ENCODE measurements at places on chromosomes 16 and 17.

DNA sequence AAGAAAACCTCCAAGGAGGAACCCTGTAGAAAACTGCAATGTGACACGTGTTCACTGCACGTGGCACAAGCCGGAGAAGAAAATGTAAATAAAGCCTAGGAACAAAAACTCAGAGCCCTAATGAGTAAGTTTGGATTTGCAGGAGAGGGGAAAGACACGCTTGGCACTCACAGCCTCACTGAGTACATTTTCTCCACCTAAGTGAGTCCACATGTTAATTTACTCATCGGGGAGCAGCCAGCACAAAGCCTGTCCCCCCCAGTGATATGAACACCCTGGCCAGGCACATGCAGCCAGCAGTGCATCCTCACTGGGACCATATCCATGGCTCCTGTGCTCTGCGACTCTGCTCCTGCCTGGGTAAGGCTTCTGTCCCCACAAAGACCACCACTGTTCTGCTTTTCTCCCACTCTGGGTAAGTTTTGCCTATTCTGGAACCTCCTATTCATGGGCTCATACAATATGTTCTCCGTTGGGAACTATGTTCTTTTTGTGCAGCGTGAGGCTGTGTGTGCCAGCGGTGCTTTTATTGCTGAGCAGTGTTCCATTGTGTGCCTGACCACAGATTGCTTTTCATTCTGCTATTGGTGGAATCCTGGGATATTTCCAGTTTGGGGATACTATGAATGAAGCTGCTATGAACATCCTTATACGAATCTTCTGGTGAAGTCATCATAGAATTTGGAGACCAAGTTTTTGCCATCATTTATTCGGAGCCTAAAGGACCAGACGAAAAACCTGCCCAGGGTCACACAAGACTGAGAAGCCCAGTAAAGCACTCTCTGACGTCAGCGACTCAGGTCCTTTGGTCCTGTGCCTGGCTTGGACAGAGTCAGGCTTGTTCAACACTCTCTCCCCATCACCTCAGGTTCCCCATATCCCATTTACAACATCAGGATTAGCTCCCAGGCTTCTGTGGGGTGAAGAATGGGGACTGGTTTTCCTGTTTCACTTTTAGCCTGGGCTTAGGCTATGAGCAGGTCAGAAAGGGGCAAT is 53.3 kb downstream of the RNF112 start:
- no peak for DNase-seq

DNA sequence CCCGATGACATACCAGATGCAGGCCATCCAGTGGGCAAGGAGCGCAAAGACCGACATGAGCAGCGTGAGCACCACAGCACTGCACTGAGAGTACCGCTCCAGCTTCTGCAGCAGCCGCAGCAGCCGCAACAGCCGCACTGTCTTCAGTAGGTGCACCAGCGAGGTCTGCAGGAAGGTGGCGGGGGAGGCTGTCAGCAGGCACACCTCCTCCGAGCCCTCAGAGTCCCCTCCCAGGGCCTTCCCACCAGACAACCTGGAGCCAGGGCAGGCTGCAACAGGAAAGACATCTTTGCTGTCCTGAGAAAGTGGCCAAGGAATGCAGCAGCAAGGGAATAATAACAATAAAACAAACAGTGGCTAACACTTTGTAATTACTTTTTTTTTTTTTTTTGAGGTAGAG is 9.1 kb downstream of the KCNH4 start:
- no peak for DNase-seq

DNA sequence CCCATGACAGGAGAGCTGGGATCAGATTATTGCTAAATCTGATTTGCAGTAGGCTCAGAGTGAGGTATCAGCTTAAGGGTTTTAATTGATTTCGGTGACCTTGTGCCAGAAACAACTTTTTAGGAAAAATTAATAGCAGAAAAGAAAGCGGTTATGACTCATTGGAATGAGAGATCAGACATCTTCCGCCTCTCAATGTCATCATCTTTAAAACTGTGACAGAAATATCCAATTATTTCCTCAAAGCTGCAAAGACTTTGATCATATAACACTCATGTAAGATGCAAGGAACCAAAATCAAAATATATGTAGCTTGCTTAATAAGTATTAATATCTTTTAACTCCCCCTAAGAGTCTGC is 190.1 kb upstream of the FOXF1 start:
- DNase-seq = no peak

GRCh38 chr16:21179126-21179982 is 20.9 kb downstream of the LDAF1 start:
- no peak for DNase-seq

DNA sequence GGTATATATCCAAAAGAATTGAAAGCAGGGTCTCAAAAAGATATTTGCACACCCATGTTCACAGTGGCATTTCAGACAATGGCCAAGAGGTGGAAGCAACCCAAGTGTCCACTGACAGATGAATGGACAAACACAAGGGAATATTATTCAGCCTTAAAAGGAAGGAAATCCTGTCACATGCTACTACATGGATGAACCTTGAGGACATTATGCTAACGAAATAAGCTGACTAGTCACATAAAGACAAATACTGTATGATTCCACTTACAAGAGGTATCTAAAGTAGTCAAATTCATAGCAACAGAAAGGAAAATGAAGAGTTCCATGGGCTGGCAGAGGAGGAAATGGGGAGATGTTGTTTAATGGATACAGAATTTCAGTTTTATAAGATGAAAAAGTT is 41.4 kb downstream of the TEX2 start:
- DNase-seq = no peak

- no peak for DNase-seq
Measured at GRCh38 chr17:70030371-70030770, 44.7 kb upstream of the KCNJ16 start.

GRCh38 chr16:27310576-27311447 is 3.0 kb upstream of the IL4R start:
- no peak for DNase-seq

- DNase-seq = no peak
Measured at GRCh38 chr17:14302091-14302430, 1.2 kb downstream of the HS3ST3B1 start.

- peak; percentile 5 for DNase-seq
Measured at GRCh38 chr17:10683853-10684252, 13.5 kb downstream of the SCO1 start.

- no peak for DNase-seq
Measured at GRCh38 chr17:33050611-33051140, 59.0 kb downstream of the SPACA3 start.

DNA sequence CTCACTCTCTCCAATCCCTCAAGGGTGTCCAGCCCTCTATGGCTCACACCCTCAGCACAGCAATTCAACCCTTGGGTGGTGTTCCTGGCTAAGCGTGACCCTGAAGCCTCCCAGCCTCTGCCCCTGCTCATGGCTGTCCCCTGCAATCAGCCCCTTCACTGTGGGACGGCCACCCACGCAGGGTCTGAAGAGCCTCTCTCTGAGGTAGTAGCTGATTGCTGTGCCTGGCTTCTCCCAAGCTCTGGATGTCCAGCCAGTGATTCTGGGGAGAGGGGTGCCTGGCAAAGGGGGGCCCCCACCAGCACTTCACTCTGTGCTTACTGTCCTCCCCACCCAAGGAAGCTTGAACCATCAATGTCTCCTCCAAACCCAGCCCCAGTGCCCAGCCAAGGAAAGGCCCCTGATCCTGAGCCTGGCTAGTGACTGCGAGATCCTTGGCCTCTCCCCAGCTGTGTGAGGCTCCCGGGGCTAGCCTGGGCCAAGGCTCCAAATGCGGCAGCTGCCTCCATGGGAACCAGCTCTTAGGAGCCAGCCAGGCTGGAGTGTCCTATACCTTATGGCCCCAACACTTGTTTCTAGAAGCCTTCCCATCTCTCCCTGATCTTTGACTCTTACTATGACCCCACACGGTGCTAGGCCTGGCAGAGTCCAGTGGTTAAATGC is 9.9 kb downstream of the MTSS2 start:
- DNase-seq = no peak

DNA sequence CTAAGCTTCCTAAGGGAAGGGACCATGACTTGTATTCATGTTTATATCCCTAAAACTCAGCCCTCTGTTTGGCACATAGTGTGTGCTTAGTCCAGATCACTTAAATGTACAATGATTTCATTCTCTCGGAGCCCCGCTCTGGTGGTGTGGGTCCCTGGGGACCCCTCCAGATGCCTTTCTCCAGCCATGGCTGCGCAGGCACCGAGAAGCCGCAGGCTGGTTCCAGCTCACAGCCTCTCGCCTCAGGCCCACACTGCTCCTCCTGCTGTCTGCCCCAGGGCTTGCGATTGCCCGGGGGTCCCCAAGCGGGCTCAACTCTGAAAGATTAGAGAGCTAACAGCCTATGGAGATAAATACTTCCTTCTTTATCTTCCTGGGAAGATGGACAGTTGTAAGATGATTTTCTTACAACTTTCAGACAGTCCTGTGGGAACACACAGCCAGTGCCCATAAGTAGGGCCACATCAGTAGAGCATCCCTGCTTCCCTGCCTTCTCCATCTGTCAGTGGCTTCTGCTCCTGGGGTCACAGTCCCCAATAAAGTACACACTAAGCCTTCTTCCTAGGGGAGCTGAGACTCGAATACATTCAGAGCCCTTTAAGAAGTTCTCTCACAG is 66.2 kb downstream of the CENPV start:
- DNase-seq = no peak

DNA sequence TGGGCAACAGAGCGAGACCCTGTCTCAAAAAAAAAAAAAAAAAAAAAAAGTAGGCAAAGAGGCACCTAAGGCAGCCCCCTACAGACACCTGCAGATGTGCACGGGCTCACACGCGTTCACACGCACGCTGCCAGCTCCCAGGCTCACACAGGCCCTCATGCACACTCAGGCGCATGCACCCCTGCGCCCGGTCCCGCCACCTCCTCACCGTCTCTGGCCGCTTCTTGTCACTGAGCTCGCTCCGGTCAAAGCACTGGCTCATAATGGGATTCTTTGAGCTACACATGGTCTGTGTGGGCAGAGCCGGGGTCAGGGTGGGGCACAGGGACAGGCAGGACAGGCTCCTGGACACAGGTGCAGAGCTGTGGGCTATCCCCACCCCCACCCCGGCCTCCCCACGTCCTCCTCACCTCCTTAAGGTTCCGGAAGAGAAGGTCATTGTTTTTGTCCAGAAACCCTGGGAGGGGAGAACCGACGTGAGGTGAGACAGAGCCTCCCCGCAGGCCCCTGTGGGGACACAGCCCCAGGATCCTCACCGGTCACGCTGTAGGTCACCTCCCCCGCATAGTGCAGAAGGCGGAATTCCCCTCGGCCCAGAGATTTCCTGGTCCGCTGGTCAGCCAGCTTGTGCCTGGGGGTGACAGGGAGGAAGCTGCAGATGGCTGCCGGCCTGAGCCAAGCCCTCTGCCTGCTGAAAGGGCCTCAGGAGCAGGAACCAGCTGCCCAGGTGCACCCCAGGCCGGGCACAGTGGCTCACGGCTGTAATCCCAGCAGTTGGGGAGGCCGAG is 17.9 kb downstream of the MYO1C start:
- DNase-seq = no peak

DNA sequence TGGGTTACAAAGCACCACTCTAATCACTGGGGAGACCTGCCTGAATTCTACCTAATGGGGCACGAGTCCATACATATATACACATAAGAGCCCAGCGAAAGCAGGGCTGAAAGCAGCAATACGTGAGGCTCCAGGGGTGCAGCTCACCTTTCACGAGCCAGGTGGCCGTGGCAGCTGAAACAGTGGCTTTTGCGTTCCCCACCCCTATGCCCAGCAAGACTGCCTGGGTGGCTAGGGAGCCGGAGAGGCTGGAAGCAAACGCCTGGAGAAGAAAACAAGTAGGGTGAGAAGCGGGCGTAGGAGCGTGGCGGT is 618 bp downstream of the RUSF1 start:
- no peak for DNase-seq

- peak; percentile 61 for DNase-seq
Measured at GRCh38 chr17:74987909-74988711, 678 bp downstream of the CDR2L start.

- peak; percentile 58 for DNase-seq
Measured at GRCh38 chr16:27230562-27231001, 27.3 kb downstream of the KDM8 start.

DNA sequence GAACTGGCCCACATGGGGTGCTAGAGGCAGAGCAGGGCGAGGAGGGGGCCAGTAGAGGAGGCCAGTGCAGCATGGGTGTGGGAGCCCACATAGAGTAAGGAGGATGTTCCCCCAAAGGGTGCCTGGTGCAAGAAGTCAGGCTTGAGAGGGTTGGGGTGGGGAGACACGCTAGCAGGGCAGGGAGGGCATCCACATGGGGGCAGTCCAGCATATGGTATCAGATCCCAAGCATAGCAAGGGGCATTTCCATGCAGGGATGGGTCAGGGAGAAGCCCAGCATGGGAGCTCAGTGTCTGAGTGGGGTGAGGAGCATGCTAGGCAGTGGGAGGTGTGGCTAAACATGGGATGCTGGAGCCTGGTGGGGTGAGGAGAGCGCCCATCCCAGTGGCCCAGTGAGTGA is 213.7 kb downstream of the COPRS start:
- no peak for DNase-seq

GRCh38 chr17:36686123-36686669 is 84.8 kb downstream of the MRM1 start:
- no peak for DNase-seq

DNA sequence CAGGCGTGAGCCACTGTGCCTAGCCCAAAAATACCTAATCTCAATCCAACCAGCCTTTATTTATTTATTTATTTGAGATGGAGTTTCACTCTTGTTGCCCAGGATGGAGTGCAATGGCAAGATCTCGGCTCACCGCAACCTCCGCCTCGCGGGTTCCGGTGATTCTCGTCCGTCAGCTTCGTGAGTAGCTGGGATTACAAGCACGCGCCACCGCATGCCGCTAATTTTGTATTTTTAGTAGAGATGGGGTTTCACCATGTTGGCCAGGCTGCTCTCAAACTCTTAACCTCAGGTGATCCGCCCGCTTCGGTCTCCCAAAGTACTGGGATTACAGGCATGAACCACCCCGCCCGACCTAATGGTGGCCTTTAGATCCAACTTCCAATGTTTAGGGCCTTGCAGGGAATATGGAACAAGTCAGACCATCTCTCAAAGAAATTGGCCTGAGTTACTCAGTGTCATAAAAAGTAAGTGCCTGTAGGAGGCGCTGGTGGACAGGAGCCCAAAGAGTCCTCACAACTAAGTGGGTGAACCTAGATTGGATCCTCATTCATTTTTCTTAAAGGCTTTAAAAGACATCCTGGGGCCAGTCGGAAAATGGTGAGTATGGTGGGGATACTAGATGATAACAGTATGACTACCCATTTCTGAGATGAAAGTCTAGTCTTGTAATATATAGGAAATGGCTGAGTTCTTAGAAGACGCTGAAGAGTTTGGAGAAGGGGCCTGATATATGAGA is 4.6 kb downstream of the ZSCAN10 start:
- DNase-seq = peak; percentile 76

DNA sequence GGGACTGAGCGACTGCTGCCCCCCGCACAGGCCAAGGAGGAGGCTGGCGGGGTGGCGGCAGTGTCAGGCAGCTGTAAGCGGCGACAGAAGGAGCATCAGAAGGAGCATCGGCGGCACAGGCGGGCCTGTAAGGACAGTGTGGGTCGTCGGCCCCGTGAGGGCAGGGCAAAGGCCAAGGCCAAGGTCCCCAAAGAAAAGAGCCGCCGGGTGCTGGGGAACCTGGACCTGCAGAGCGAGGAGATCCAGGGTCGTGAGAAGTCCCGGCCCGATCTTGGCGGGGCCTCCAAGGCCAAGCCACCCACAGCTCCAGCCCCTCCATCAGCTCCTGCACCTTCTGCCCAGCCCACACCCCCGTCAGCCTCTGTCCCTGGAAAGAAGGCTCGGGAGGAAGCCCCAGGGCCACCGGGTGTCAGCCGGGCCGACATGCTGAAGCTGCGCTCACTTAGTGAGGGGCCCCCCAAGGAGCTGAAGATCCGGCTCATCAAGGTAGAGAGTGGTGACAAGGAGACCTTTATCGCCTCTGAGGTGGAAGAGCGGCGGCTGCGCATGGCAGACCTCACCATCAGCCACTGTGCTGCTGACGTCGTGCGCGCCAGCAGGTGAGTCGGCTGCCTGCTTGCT is 5.6 kb upstream of the TMEM88 start:
- no peak for DNase-seq

GRCh38 chr17:42603318-42603717 is 5.9 kb downstream of the RETREG3 start:
- no peak for DNase-seq
